HT1080 (cell line): ENCODE measurements at places on chromosomes 16 and 17. TPM values are rescaled to one million over a fixed set of nuclear protein-coding genes. Genes with fewer than 3 reads are reported as not detected.

GRCh38 chr17:63881935-63882601 is at the start of gene GH2:
GH2 (minus strand) TSS chr17:63881944; CDS start chr17:63881801, 143 bp downstream.
- DNase-seq = peak; percentile 55

The TBC1D3I gene
- 0.37 TPM in 1 of 2 replicates, not detected in the other for total RNA-seq

GRCh38 chr17:58338841-58339754 is 10.5 kb upstream of the TSPOAP1 start:
- peak; percentile 94 for DNase-seq

GRCh38 chr16:57380671-57381462 is 8.6 kb downstream of the CX3CL1 start:
- peak; percentile 65 for DNase-seq

DNA sequence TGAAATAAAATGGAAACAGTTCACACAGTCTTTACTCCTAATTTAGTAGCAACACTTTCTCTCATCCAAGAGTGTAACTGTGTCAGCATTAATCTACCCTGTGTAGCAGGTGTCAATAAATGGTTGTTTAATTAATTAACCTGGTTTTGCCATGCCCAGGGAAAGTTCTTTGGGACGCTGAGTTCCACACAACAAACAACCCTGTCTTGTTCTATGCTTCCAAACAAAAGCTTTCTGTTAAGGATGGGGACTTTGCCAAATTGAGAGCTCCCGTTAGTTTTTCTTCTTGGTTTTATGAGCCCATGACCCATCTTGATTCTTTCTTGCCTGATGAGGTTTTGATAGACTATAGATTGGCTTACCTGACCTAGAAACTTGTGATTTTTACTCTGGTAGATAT is 530.1 kb downstream of the KCNJ2 start:
- DNase-seq = no peak

DNA sequence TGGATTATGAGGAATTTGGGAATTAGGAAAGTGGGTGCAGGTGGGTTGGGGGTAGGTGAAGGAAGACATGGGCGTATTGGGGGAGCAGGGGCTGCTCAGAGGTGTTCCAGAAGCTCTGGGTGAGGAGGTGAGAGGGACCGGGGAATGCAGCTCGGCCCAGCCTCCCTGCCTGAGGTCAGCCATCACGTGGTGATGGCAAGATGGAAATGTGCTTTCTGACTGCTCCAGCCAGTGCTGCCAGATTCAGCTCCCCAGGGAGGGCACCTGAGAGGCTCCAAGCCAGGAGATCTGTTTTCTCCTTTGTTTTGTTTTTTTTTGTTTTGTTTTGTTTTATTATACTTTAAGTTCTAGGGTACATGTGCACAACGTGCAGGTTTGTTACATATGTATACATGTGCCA is 35.2 kb upstream of the STH start:
- DNase-seq = no peak

- DNase-seq = no peak
Measured at GRCh38 chr17:39223907-39224777, 1.6 kb downstream of the STAC2 start.

The CCL13 gene
- total RNA-seq = not detected in 2 replicates
